NCI-H510A (cell line): ENCODE measurements at places on chromosomes 11 and 22.
A peak's percentile ranks its signal among the peaks of the same experiment; 100 is the strongest.

GRCh38 chr11:24240496-24241175, 256.2 kb upstream of the LUZP2 start:
- no peak for DNase-seq

GRCh38 chr11:78646564-78647185, 72.0 kb upstream of the NARS2 start:
- peak; percentile 30 for DNase-seq

DNA sequence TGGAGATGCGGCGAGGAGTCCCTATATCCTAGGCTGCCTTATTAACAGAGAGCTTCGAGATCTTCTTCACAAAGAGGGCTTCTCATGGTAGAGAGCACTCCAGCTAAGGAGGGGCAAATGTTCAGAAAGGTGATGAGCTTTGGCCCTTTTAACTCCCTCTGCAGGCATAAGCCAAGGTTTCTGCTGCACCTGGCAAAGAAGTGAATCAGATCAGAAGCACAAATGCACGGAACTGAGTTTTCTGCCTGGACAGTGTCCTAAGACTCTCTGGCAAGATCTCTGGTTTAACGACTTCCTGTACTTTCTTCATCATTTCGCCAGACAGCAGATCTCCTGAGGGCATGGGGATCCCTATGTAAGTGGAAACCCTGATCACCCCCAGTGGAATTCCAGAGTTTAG, 37.2 kb downstream of the POU2AF3 start:
- DNase-seq, result no peak

GRCh38 chr11:68128682-68129327, 7.6 kb upstream of the CHKA start:
- no peak for DNase-seq

DNA sequence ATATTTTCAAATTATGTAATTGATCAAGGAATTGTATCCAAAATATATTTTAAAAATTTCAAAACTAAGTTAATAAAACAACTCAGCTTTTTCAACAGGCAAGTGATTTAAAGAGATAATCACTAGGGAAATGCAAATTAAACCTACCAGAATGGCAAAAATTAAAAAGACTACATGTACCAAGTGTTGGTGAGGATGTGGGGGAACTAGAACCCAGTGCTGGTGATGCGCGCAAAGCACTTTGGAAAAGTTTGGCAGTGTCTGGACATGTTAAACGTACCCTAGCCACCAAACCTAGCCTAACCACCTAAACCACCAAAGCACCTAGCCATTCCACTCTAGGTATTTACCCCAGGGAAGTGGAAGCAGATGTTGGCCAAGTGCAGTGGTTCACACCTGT, 22.9 kb downstream of the PACSIN2 start:
- DNase-seq, result no peak

DNA sequence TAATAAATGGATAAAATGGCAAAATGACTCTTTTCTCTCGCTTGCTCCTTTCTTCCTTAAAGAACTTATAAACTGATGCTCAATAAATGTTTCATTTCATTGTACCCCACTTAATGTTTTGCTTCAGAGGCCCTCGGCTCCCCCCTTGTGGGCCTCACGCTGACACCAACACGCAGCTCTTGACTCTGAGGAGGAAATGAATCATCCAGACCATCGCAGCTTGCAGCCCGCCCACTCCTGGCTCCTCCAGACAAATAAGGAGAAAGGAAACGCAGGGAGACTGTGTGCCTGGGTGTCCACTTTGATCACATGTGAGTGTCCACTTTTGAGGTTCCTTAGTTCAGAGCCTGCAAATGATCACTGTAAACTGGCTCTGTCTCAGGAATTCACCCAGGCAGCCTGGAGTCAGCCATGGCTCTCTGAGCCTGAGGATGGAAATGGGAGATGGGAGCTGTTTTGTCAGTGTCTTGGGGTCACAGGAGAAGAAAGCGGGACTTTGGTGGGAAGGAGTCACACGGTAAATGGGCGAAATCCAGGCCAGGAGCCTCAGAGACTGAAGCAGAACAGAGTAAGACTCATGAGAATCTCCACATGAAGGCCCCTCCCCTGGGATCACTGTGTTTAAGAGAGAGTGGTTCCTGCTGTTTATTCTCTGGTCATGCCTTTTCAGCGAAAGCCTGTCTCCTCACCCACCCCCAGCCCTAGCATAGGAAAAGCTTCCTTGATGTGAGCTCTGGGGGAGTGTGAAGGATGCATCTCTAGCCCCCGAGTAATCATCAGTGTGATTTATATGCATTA, 96.5 kb downstream of the CWC15 start:
- no peak for DNase-seq

- DNase-seq, result no peak
Observed at GRCh38 chr11:112831041-112831440, 130.2 kb upstream of the NCAM1 start.

DNA sequence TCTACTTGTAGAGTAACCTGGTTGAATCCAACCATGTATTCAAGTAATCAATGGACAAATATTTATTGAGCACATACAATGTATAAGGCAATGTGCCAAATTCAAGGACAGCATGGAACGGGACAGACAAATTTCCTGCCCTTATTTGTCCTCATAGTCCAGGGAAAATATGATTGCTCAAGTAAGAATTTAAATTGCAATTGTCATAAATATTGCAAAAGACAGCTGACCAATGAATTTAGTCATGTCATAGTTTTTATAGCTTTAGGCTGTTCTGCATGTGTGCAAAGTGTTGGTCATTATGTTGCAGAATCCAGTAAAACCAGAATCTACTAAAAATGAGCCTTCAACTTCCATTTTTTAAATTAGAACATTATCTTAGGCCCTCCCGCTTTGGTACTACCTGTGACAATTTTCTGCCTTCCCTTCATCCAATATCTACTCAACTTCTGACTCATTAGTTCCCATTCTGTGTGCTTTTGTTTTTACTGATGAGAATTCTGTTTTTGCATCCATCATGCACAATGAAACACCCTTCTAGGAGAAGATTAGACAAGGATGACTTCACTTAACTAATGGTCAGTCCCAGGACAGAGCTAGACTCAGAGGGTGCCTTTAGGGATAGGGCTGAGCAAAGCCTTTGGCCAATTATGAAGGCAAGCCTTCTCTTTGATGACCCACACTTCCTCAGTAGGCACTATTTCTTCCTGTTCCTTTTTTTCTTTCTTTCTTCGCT, 45.8 kb upstream of the FIBIN start:
- DNase-seq, result no peak

GRCh38 chr22:38192475-38192863, 9.3 kb upstream of the MAFF start:
- no peak for DNase-seq

GRCh38 chr11:114215871-114216795, 80.1 kb upstream of the NNMT start:
- DNase-seq, result no peak

GRCh38 chr22:38849811-38850210, 6.0 kb upstream of the NPTXR start:
- DNase-seq, result no peak

DNA sequence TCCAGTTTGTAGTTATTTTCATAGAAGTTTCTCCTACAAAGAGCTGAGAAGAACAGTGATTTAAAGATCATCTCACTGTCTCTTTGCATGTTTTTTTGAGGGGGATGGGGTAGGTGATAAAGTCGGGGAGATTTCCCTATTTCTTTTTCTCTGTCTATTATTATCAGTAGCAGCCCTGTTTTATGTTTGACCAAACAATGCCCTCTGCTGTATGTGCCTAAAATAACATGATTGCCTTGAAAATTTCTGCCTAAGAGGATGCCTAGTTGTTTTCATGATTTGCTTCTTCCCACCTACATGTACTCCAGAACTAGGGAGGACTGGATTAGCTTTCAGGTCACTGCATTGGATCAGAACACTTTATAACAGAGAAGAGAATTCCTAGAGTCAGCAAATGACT, 1330.2 kb downstream of the LRRC4C start:
- no peak for DNase-seq

- DNase-seq, result no peak
Observed at GRCh38 chr11:111846063-111846462, 25.3 kb downstream of the ALG9 start.

- DNase-seq, result no peak
Observed at GRCh38 chr11:12890476-12890875, 118.6 kb upstream of the RASSF10 start.

GRCh38 chr11:69601011-69601975, 39.7 kb upstream of the CCND1 start:
- no peak for DNase-seq

DNA sequence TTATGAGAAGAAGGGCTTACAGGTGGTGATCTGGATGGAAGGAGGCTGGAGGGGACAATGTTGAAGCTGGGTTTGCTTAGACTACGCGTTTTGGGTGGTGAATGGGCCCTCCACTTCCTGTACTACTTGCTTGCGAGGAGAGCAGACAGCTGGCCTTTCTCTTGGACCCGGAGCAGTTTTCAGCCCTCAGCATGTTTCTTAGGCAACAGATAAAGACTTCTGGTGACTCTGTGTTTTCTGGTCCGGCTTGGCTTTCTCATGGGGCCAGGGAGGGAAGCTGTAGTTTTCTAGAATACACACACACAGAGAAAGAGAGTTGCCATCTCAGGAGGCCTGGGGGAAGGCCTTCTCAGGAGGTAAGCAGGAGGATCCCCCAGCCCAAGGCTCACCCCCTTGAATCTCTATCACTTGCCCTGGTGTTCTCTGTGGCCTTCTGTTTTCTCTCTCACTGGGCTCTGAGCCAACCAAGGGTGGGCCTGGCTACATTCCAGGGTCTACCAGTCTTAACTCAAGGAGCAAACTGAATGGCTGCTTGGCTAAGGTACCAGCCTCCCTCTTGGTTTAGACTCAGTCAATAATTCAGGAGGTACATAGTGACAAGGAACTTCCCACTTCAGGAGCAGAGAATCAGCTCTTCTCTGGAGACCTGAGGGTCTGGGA, 2.4 kb downstream of the CCS start:
- no peak for DNase-seq

DNA sequence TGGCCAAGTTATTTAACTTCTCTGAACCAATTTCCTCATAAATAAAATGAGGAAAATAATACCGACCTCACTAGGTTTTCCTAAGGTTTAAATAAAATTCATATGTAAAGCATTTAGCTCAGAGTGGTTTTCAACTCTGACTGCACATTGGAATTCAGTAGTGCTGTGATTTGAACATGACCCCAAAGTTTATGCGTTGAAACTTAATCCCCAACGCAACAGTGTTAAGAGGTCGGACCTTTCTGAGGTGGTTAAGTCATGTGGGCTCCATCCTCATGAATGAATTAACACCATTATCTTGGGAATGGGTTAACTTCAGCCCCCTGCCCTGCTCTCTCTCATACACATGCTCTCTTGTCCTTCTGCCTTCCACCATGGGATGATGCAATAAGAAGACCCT, 322.2 kb downstream of the AASDHPPT start:
- no peak for DNase-seq

DNA sequence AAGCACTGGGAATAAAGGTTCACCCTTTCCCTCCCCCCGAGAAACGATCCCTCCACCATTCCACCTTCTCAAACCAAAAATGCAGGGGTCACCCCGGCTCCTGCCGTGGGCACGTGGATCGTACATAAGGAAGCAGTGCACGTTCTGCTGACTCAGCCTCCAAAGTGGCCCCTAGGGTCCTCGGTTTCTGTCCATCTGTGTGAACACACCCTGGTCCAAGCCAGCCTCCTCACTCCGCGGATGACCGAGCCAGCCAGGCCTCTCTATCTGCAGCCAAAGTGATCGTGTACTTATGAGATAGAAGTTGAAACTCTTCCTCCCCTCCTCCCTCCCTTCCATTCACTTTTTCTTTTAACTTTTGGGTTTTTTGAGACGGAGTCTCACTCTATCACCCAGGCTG, 16.2 kb downstream of the C11orf24 start:
- DNase-seq, result no peak

DNA sequence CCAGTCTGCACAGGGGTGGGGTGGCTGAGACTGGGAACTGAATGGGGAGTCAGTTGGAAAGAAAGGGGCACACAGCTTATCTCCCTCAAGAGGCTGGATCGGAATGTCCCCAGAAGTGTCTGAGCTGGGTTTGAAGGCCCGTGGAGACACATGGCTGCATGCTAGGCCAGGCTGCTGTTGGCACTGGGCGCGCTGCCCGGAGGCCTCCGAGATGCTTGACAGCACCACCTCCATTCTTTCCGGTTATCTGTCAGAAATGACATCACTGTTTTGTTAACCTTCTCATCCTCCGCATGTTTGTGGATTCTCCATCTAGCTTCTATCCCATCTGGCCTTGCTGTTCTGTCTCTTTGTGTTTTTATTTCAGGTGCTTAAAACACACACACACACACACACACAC, 85.5 kb downstream of the APIP start:
- no peak for DNase-seq

GRCh38 chr11:120547316-120547715, 35.8 kb downstream of the GRIK4 start:
- no peak for DNase-seq

GRCh38 chr11:16169541-16169940, 186.8 kb downstream of the SOX6 start:
- no peak for DNase-seq

DNA sequence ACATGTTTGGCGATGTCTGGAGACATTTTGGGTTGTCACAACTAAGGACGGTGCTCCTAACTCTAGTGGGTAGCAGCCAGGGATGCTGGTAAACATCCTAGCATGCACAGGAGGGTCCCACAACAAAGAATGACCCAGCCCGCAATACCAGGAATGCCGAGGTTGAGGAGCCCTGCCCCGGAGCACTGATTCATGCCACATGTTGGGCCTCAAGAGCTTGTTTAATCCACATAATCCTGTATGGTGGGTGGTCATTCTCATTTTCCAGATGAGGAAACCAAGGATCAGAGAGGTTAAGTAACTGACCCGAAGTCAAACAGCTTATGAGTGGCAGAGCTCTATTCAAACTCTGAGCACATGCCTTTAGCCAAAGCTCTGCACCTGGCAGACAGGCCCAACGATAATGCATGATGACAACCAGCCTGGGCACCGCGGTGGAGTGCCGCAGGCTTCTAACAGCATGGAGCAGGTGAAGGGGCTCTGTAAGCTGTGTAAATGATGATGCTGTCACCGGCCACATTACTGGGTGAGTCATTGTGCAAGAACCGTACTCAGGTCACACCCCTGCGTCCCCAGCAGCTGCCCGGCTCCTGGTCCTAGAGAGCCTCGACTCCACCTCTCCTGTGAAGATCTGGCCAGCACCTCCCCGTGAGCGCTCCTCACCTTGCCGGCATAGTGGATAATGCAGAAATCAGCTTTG, 58.6 kb downstream of the APOL1 start:
- DNase-seq, result no peak

GRCh38 chr22:33932997-33933396, 12.7 kb upstream of the LARGE1 start:
- DNase-seq, result no peak

GRCh38 chr11:5620651-5621521, 3.9 kb upstream of the TRIM34 start:
- DNase-seq, result peak; percentile 26

DNA sequence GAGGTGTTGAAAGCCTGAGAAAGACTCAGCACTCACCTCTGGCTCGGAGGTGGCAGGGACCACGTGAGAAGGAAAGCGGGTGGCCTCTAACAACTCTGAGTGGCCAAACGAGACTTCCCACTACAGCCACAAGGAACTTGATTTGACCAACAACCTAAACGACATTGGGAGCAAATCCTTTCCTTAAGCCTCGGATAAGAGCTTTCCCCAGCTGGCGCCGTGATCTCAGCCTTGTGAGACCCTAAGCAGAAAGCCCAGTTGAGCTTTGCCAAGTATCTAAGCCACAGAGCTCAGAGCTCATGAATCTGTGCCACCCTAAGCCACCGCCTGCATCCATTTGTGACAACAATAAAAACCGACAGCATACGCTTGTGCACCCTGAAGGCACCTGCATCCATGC, 636.0 kb downstream of the TBC1D22A start:
- no peak for DNase-seq
